ELR (cell line): ENCODE measurements at places on chromosomes 1 and 21.

DNA sequence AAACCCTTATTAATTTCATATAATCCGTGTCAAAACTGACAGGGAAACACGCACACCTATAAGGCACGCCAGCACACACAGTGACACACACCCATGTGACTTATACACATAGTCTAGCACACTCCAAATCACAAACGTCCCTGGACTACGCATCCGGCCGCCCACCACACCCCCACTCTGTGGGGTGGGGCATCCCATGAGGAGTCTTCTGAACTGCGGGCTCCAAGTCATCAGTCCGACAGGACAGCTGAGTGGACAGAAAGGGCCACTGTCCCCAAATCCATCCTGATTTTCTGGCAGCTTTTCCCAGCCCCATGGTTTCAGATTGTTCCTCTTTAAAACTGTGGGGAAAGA is 829 bp downstream of the PEA15 start:
- DNase-seq: peak; percentile 90

DNA sequence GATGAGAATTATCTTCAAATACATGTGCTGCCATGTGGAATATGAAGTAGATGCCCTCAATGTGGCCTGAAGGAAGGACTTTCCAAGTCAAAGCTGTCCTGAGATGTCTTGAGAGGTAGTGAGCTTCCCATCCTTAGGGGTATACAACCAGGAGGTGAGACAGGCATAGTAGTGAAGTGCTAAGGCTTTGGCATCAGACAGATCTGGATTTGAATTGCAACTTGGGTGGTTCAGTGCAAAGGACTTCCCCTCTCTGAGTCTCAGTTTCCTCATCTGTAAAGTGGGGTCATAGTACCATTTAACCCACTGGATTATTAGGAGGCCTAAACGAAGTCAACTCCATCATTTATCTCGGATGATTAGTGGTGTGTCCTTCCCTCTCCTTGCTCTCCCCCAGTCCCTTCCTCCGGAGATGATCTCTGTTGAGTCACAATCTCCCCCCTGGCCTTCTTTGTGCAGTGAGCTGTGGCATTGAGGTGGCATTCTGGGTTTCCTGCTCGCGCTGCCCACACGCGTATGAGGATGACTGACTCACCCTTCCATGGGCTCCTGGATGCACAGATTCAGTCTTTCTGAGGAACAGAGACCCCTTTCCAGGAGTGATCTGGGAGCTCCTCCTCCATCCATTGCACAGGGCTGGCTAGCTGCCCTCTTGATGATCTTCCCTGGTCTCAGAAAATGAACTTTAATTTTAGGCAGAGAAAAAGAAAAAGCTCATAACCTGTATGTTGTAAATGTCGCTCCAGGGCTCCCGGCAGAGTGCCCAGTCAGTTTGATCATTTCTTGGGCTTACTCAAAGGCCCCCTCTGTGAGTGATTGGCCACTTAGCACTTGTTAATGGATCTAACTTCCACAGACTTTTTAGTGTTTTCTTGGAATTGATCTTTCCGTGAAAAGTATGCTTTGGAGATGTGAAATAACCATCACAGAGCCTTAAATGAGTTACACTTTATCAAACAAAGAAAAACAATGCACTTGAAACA is 354.6 kb downstream of the PTPRU start:
- DNase-seq: peak; percentile 90

DNA sequence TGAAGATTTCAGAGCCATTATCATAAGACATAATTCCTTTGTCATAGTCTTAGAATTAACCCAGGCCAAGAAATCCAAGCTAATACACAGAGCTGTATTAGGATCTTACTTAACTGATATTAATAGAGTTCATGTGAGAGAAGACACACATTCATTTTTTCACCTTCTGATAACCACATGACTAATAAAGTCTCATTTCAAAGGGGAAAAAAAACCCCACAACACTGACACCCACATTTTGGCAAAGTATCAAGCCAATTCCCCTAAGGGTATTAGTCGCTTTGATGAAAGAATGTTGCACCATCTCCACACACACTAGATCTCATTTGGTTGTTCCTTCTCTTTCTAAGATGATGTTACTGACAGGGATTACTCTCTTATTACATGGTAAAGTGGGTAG is 344.4 kb upstream of the ESRRG start:
- no peak for DNase-seq

GRCh38 chr1:244065063-244065793 is 14.1 kb downstream of the ZBTB18 start:
- DNase-seq: no peak

- peak; percentile 43 for DNase-seq
These were observed 40.1 kb downstream of the SYT6 start for GRCh38 chr1:114113411-114114184.

DNA sequence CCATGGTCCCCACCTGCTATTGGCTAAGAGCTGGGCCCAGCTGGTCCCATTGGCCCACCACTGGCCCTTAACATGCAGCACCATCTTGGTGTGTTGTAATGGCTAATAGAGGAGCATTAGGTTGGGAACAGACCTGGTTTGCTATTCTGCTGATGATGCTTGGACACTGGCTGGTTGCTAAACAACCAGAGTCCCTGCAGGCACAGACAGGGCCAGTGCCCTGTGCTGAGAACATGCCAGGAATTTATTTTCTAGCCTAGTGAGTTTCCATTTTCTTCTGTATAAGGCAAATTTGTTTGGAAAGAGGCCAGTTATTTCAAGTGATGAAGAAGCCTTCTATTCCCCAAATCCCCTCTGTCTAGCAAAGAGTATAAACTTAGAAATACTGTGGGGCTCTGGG is 42.9 kb upstream of the TDRD10 start:
- DNase-seq: no peak

DNA sequence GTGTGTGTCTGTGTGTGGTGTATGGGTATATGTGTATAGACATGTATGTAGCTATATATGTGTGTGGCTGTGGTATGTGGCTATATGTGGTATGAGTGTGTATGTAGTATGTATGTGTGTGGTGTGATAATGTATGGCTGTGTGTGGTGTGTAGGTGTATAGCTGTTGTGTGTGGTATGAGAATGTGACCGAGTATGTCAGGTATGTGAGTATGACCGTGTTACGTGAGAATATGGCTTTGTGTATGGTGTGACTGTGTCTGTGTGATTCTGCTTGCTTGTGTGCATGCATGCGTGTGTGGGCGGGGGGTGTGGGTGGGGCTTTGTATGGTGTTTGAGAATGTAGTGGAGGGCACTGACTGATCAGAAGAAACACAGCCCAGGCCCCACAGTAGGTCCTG is 3.5 kb downstream of the ZNF691 start:
- DNase-seq: no peak

GRCh38 chr1:183226361-183226760 is 40.3 kb downstream of the LAMC2 start:
- DNase-seq: no peak

DNA sequence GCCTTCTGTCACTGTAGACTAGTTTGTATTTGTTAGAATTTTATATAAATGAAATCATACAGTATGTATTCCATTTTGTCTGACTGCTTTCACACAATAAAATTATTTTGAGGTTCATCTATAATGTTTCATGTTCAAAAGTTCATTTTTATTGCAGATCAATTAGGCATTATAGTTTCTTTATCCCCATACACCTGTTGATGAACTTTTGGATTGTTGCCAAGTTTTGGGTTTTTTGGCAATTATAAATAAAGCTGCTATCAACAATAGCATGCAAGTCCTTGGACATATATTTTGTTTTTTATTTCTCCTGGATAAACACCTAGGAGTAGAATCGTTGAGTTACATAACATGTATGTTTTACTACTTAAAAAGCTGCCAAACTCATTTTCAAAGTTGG is 47.1 kb upstream of the FAM3B start:
- no peak for DNase-seq

GRCh38 chr21:40688106-40688864 is 158.7 kb downstream of the DSCAM start:
- no peak for DNase-seq

DNA sequence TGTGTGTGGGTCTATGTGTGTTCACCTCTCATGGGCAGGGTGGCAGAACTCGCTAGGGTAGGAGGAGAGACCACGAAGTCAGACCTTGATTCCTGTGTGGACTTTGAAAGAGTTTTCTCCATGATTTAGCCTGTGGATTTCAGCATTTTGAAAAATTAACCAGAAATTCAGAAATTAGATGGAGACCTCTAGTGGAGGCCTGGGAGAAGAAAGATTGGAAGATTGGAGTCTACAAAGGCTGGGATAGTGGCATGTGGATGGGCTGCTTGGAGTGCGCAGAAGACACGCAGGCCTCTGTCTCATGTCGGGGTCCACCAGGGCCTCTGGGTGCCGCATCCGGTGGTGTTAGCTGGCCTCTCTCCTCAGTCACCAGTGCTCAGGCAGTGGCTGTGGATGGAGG is 18.9 kb upstream of the IGSF5 start:
- peak; percentile 8 for DNase-seq

- no peak for DNase-seq
These were observed 96.1 kb downstream of the LRRC40 start for GRCh38 chr1:70109241-70109640.

DNA sequence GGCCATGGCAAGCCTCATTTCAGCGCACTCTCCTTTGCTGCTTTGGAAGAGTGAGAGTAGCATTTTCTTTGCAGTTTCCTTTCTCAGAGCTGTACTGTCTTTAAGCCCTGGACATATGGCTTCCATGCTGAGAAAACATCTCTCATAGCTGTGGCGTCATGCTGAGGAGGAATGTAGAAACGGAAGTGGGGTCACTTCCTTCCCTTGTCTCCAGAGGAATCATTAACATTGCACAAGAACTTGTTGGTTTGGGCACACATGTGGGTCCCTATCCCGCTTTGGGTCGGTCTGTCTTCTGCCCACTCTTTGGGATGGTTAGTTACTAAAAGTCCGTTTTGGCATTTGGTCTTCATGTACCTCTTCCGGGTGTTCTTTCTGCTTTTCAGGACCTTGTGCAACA is 5.6 kb downstream of the MFN2 start:
- DNase-seq: no peak

DNA sequence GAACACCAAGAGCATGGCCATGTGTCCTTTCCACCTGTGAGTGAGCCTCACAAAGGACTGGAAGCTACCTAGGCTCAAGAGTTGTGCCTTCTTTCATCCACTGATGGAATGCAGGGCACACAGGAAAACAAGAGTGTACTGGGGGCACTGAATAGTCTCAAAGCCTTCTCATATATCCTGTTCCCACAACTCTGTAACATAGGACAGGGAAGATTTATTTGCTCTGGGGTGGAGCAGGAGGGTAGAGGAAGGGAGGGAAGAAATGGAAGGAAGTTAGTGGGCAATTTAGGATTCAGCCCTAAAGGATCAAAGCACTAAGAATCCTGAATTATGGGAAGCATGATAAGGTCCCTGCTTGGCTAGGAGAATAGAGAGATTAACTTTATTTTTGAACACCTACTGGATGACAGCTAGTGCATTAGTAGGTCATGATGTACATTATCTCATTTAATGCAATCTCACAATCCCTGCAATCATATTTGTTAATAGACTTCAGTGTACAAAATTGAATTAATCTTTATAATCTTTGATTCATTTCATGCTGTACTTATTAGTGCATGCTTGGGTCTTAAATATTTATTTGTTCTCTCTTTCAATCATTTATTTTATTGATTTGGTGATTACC is 27.0 kb upstream of the RGS16 start:
- no peak for DNase-seq

DNA sequence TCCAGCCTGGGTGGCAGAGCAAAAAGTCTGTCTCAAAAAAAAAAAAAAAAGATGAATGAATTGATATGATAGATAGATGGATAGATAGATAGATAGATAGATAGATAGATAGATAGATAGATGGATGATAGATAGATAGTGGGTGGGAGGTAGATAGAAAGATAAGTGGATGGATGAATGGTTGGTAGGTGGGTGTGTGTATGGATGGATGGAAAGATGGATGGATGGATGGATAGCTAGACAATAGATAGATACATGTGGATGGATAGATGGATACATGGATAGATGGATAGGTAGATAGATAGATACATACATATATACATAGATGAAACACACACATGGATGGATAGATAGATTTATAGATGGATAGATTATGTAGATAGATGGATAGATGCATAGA is 28.5 kb downstream of the TRPM2 start:
- DNase-seq: no peak

DNA sequence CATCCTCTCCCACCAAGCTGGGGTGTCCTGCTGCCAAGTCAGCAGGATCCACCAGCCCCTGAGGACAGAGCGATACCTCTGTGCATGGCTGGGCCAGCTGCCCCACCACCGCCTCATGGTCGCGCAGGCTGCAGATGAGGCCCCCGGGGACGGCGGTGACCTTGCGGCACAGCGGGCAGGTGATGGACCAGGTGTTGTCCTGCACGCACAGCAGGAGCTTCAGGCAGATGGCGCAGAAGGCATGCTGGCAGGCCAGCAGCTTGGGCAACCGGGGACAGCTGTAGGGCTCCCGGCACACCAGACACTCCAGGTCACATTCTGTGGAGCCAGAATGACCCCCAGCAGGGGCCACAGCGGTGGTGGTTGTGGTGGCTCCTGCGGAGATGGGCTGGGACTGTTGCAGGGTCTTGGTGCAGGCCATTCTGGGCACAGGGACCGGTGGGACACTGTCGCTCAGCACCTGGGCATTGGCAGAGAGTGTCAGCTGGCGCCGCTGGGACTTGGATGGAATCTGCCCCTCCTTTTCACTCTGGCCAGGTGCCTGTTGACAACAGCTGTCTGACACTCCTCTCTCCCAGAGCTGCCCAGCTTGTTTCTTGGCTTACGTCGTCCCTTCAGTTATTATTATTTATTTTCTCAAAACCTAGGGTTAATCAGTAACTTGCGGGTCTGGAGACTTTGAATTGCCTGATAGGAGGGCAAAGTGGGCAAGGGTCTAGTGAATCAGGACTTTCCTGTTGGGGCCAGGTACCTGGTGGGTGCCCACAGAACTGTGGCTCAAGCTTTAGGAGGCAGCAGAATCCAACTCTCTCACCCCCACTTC is at the start of gene RNF186:
Gene RNF186 (minus strand): TSS at position 603 of the 823 bp plus-strand sequence. CDS start 182 bp downstream, at position 421.
- no peak for DNase-seq

DNA sequence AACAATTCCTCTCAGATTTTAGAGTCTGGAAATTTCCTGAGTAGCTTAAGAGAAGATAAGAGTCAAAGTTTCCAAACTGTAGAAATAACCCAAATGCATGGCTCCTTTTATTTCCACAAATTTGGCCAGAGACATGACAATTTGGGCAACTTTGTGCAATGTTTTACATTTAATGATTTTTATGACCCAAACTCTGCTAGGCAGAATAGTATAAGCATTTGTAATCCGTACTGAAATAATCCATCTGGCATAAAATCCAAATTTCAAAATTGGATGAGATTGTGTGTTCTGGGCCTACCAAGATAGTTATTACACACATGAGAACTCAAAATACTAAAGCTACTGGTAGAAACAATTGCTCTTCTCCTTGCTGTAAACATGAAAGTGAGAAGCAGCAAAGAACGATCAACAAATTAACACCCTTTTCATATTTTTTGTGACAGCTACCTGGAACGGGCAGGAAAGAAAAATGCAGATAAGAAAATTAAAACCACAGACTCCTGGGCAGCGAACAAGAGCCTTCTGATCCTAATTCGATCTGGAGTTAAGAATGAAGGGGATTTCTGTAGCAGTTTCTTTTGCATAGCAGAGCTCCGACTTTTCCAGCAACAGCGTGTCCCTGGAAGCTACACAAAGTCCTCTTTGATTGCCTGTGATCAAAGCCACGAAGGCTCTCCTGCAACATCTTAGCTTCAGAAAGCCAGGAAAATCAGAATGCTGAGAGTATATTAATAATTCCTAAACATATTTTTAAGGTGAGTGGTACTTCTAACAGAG is 191.2 kb downstream of the GRIK1 start:
- DNase-seq: no peak
